ENCODE measurements at places on chromosomes 11 and 22.

GRCh38 chr11:68173926-68174325 is 39.2 kb downstream of the KMT5B start:
- DNase-seq: no peak

DNA sequence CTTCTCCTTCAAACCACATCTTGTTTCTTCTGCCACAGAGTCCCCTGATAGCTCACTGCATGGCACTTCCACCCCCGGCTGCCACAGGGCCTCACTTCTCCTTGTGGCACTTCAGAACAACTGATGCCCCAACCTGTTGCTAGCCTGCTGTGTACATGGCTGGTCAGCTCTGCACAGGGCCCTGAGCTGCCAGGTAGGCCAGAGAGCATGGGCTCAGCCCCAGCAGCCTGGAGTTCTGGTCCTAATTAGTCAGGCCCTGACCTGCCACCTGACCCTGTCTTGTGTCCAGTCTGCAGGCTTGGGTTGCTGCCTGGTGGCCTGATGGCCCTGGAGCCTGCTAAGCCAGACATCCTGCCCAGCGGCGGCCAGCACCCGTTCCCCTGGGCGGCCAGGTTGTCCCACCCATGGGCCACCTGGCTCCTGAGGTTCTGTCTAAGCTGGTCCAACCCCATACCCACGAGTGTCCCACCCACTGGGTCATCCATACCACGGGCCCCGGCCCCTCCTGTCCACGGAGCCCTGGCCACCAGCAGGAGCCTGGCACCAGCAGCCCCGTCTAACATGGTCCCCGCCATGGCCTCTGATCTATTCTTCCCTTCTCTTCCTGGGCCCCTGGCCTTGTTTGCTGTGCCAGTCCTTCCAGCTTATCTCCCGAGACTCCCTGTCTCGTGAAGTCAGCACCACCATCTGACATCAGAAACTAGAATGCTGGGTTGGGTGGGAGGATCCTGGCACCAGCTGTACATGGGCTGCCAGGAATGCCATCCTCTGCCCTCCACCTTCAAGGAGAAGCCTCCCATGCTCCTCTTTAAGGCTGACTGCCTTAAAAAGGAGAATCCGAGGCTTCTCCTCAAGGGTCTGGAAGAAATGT is 3.1 kb upstream of the CERK start:
- DNase-seq: no peak

DNA sequence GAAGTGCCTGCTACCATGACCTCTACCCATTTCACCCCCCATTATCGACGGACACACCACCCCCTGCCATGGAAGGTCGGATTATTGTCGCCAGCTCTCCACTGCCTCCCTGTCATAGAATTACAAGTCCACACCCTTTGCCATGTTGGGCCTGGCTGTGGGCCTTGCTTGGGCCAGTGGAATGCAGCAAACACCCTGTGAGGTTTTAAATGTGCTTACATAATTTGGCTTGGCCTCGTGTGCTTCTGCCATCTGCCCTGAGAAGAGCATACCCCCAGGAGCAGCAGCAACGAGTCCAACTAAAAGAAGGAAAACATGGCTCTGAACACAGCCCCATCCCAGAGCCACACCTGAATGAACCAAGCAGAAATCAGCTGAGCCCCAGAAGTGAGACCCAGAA is 94.1 kb upstream of the PRDM11 start:
- no peak for DNase-seq

GRCh38 chr22:46815896-46816731 is 53.7 kb downstream of the TBC1D22A start:
- DNase-seq: no peak

- DNase-seq: no peak
These were observed 3.0 kb upstream of the NRGN start for GRCh38 chr11:124736736-124737135.

DNA sequence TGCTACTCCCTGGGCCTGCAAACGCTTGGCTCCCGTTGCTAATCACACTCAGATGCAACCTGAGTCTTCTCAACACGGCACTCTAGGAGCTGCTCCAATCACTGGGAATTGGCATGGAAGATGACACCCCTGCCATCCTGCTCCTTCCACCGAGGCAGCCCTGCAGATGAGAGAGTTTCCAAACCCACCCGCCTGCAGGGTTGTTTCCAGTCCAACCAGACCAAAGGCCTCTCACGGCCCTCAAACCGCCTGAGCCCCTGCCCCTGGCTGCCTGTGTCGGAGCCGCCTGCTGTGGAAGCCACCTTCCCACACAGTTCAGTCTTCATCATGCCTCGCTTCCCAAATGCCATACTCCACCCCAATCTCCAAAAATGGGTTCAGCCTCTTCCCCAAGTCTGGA is 36.8 kb upstream of the TP53I11 start:
- peak; percentile 67 for DNase-seq

- DNase-seq: no peak
These were observed 80.7 kb upstream of the FAM181B start for GRCh38 chr11:82814379-82814778.

DNA sequence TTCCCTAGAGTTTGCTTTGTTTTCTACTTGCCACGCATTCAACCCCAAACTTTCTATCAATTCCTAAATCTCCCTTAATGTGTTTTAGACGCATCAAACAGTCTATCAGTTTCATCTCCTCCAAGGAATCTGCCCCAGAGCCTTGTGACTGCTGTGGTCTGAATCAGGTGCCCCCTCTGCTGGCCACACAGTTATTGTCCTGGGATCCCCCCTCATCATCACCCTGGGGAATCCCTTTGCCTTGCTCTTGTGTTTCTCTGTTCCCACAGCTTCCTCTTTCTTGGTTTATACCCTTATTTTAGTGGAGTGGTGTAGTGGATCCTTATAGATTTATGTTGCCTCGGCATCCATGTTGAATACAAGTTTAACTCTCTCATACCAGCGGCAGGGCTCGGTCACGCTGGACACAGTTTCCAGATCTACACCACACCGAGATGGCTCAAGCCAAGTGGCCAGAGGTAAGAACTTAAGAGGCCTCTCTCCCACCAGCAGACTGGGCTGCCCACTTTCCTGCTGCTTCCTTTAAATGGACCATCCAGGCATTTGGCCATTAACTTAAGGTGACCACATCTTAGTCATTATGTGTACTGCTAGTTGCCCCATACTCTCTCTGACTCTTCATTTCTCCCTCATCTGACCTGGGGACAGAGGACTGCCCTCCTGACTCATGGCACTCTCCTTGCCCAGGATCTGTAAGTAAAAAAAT is 8.2 kb downstream of the UPB1 start:
- DNase-seq: no peak

DNA sequence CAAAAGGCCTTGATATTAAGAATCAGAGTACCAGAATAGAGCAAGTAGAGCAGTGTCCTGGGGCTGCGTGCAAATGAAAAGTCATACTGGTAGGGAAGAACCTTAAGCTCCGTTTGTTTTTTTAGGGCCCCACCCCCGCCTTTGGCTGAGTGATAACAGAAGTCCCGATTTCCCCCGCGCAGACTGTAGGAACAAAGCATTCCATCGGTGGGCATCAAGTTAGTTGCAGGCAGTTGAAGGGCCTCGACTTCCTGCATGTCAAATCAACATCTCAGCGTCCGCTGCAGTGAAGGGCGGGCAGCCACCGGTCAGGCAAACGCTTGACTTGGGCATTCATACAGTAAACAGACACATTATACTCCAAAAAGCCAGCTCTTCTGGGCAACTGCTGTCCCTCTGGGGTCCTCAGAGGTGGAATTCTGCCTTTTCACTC is 11.7 kb downstream of the LRP4 start:
- DNase-seq: no peak

DNA sequence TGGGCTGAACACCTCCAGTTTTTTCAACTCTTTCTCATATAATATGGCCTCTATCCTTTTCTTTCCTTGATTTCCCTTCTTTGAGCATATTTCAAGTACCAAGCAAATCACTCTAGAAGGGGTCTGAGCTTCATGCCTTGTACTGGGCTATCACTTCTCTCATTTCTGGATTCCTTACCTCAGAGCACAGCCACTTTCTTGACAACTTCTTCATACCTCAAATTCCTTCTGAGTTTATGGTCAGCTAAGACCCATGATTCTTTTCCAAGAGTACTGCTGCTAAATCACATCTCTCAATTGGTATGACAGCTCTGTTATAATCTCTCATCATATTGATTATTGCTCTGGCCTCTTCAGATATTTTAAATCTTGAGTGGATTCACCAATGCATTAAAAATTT is 224.8 kb upstream of the ZBED5 start:
- DNase-seq: no peak

- no peak for DNase-seq
These were observed 7.4 kb downstream of the MOB2 start for GRCh38 chr11:1479006-1479677.

DNA sequence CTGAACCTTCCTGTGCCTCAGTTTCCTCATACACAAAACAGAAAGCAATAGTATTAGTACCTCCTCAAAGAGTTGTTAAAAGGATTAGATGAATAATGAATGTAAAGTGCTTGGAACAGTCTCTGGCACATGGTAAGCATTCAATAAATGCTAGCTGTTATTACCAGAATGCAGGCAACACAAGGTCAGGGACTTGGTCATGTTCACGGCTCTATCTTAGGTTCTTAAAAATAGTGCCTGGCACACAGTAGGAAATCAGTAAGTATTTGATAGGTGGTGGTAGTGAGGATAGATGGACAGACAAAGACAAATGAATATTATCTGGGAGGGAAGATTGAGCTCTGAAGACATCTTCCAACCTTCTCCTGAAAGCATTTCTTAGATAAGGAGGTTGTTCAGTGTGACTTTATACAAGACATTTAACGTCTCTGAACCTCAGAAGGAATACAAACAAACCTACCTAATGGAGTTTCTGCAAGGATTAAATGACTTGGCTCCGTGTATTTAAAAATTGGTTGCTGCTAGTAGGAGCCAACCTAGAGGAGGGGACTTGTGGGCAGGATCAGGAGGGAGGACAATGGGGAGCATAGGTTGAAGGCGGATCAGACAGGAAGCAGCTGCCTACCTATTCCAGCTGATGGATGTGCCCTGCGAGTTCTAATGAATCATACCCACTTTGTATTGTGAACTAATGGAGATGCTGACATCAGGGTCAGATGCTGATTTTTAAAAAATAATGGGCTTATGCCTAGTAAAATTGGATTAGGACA is 94.1 kb downstream of the DBX1 start:
- no peak for DNase-seq
